ENCODE measurements at places on chromosomes 13 and 19.

GRCh38 chr13:112997188-112998130 is 28.4 kb downstream of the MCF2L start:
- DNase-seq: no peak

DNA sequence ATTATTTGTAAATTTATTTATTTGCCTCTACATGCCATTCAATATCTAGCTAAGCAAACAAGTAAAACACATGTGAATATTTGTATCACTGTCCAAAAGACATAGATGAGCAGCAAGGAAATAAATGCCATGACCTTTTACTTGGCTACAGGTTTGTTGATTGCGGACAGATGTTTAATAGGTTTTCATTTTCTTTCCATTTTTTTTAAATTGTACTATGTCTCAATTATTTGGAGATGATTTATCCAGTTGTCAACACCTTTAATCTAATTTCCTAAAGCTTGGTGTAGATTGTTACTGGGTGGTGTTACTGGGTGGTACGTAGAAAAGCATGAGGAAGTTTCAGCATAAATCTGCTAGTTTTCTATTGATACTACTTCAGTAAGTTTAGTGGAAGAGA is 560.6 kb upstream of the SPRY2 start:
- DNase-seq: no peak

- no peak for DNase-seq
Measured at GRCh38 chr19:3979289-3979673, 6.0 kb downstream of the EEF2 start.

GRCh38 chr19:2731181-2731995 is 8.4 kb downstream of the SLC39A3 start:
- DNase-seq: no peak

DNA sequence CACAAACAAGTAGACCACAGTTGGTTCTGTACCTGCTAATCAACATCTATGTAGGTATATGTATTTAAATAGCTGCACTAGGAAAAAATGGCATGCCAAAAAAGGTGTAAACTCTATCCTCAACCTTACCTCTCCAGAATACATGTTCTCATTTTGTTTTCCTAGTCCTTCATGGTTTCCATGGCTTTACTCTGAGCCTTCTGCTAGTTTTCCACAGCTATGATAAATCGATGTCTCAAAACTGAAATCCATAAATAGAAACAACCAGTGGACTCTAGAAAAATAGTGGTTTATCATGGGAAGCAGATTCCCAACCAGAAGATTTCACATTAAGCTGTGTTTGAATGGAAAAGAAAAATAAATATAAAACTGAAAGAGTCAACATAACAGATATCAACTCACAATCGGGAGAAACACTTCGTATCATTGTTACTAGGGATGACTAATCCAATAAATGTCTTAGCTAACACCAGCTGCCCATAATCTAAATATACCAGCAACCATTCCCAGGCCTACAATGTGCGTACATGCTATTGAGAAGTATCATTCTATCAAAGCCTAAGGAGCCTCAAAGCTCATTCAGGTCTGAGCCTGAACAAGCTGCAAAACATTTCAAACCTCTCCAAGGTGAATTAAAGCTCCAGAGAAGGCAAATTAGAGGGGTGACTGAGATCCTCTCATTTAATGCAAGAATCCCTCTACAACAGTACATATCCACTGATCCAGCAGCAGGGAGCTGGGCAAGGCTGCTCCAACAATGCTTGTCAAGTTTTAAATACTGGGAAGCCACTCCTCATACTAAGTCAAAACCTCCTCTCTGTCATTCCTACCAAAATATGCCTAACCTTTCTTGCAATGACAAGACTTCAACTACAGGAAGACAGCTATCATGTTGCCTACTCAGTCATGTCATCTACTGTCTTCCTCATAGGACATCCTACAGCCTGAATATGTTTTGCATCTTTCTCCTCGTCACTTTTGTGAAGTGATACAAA is 90.2 kb downstream of the KCTD12 start:
- no peak for DNase-seq

DNA sequence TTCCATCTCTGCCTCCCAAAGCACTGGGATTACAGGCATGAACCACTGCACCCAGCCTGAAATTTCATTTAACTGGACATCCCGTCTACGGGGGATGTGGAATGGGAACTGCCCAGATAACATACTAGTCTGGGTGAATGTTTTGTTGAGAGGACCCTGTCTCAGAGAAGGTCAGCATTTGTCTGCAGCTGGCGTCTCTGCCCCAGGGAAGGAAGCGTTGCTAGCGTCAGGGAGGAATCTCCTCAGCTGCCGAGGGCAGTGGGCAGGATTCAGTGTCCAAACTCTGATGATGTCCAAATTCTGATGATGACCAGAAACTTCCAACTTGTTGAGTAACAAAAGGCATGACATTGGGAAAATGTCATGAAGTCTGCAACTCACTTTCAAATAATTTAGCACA is 3.1 kb downstream of the NXNL1 start:
- no peak for DNase-seq

DNA sequence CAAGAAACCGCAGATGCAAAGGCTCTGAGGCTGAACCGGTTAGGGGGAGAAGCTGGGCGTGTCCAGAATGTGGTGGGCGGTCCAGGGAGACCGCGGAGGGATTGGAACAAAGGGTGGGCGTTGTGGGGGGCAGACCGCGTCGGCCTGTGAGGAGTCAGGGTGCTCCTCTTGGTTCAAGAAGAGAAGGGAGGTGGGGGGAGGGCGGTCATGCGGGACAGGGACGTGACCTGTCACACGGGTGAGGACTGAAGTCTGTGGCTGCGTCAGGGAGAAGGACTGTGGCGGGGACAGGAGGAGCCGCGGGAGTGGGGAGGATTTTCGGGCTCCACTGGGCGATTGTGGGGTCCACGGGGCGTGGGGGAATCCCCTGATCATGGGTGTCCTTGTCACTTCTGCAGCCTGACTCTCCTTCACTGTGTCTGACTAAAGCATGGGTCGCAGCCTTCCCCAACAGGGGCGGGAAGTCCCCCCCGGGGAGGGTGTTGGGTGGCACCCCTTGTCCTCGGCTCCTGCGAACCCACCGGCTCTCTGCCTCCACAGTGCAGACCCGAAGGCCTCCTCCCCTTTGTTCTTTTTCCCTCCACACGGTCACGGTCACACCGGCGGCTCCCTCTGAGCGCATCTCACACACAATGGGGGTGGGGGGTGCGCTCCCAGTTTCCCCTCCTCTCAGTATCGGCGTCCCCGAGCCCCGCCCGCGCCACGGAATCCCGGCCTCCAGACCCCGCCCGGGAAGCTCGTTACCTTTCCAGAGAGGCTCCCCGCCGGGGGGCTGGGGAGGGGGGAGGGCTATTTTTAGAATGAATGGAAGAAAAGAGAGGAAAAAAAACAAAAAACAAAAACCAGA is 16.4 kb upstream of the KCNN1 start:
- DNase-seq: no peak

All from foreskin keratinocyte (primary cell).